Jurkat, Clone E6-1 (cell line): ENCODE measurements at places on chromosomes 4 and X.

DNA sequence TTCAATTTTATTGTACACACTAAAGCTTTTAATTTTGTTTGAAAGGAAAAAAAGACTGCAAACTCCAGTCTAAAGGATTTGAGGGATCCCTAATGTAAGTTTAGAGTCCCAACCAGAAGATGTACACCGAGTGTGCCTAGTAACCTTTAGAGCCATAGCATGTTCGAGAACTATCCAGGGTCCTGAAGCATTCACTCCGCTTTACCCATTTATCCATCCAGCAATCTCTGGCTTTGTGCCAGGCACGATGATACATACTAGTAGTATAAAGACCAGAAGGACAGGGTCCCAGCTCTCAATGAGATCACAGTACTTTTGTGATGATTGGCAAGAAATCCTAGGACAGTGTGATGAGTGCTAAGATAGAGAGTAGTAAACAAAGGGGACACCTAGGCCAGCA lies 168.7 kb downstream of the STK32B start:
- DNase-seq: peak; percentile 25

GRCh38 chr4:147117431-147117830 lies 171.8 kb upstream of the TTC29 start:
- no peak for DNase-seq

GRCh38 chr4:19329631-19330030 lies 922.1 kb upstream of the SLIT2 start:
- DNase-seq: no peak

DNA sequence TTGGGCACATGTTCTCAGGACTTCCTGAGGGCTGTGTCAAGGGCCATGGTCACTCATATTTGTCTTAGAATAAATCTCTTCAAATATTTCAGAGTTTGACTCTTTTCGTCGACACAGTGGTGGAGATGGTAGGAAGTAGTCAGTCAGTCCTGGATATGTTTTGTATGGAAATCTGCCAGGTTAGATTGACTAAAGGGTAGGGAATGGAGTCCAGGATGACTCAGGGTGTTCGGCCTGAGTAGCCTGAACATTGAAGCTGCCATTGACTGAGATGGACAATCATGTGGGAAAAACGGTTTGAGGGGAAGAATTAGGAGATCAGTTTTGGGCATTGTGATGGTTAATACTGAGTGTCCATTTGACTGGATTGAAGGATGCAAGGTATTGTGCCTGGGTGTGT lies 177.1 kb upstream of the CENPE start:
- no peak for DNase-seq

DNA sequence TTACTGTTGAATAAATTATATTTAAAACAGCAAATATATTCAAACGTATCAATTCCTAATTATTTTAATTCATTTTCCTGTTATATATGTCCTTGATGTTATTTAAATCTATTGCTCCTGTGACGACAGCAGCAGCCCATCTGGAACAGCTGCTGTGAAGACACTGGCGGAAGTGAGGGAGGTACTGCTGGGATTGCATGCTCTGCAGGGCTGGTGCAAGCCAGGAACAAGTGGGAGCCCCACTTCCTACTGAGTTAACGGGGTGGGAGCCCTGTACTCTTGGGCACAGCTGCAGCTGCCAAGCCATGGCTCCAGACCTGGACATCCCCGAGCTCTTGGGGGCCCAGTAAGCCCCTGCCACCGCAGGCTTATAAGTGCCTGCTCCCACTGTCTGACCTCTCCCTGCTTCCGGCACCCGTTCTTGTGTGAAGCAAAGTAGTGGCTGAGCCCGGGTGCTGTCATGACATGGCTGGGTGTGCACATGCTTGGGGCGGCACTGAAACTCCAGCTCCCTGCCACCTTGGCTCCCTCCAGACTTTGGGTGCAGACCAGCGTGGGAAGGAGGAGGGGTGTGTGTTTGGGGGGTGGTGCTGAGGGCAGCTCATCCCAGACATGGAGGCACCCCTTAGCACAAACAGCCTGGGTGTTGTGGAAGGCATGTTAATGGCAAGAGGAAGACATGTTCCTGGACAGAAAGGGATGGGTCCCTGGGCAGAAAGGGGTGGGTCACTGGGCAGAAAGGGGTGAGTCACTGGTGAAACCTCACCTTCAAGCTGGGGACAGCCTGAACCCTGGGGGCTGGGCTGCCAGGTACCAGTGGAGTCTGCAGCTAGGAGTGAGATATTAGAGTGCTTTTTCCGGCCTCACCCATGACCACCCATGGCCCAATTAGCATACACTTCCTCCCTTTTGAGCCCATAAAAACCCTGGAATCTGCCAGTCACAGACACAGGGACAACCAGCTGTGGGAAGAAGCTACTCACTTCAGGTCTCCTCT lies 1981.3 kb upstream of the IGFBP7 start:
- DNase-seq: no peak

DNA sequence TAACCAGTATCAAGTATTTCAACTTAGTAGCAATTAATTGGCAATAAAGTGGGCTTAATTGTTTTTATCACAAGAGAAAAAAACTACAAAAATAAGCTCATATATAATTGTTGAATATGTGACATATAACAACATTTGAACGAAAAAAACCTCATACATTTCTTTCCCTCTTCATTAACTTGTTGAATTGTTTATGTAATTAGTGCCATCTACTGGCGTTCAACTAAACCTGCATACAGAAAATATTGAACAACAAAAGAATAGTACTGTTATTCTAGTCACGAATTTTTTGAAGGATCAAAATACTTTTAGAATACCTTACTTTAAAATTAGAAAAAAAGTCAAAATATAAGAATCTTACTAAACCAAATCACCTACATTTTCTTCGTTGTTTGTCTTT lies 586.5 kb upstream of the FTHL17 start:
- no peak for DNase-seq

DNA sequence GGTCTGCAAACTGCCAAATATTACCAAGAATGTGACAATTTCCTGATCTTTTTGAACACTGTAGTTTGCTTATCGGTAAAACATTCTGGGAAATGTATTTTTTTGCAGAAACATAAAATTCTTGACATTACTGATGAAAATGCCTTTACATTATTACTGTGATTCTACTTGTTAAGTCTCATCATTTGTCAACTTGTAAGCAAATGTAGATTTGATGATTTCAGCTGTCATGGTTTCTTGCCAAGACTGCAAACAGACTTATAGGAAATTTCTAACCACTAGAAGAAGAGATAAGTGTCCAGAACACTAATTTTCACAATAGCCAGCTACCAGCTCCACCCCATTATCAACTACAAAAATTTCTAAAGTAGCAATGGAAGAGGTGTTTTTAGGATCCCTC lies 560.4 kb downstream of the STPG2 start:
- no peak for DNase-seq
